Stimulated activated CD8-positive, alpha-beta memory T cell treated with anti-CD3 and anti-CD28 coated beads, Interleukin-7, amount 100 ng/mL, for 1 hour (primary cell): ENCODE measurements at places on chromosomes 12 and 14.

GRCh38 chr12:47985596-47986290 lies 18.5 kb downstream of the COL2A1 start:
- no peak for DNase-seq

- no peak for DNase-seq
Measured at GRCh38 chr14:104266631-104267575, 128.5 kb downstream of the KIF26A start.

GRCh38 chr12:110733089-110733715 lies 9.5 kb downstream of the PPP1CC start:
- no peak for DNase-seq

DNA sequence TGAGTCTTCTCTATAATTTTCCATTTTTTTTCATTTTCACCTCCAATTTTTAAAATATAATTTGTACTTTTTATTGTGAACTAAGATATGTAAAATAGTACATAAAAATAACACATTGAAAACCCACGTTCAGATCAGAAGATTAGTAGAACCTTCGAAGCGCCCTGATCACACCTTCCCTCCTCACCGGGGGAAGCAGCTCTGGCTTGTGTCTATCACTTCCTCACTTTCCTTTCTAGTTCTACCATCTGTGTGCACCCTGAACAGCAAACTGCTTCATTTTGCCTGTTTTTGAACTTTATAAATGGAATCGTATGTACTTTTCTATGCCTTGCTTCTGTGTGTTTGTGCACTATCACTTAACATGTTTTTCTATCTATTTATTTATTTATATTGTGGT lies 11.8 kb upstream of the CD27 start:
- no peak for DNase-seq

- DNase-seq: no peak
Measured at GRCh38 chr12:93849946-93850345, 172.8 kb downstream of the CRADD start.

DNA sequence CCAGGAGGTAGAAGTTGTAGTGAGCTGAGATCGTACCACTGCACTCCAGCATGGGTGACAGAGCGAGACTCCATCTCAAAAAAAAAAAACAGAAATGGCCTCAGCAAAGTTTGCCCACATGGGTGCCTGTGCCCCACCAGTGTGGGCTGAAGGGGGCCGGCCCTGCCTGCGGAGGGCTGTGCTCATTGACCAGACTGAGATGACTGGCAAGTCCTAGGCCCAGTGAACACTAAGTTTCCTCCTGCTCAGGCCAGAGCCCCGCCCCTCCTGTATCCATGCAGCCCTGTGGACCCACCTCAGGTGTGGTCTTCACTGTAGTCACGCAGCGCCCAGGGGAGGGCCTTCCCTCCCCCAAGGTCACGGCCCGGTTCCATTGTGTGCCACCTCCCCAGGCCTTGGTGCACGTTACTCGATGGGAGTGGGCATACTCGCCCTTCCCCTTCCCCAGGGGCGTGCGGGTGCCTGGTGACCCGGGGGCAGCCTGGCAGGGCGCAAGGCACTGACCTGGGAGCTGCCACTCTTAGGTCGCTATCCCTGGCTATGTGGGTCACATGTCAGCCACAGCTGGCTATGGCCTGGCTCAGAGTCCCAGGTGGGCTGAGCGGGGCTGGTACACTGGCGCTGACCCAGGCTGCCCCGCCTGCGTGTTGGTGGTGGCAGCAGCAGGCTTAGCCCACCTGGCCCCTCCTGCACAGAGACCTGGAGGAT lies 16.1 kb downstream of the INF2 start:
- no peak for DNase-seq

DNA sequence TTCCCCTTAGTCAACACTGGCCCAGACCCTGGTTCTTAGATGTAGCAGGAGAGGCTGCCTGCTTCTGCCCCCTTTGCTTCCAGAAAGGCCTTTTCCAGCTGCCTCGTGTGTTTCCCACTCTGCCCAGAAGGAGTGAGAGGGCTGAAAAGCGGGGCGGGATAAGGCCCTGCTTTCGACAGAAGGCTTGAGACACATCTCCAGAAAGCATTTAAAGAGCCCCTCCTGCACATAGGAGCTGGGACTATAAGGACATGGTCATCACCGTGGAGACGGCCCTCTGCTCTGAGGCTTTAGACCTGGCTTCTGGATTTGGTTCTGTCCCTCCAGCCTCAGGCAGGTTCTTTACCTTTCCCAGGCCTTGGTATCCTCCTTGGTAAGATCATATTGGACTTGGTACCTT lies 11.9 kb downstream of the CALM1 start:
- no peak for DNase-seq

GRCh38 chr14:74301594-74302151 lies 1.1 kb downstream of the ABCD4 start:
- DNase-seq: no peak

- DNase-seq: no peak
Measured at GRCh38 chr12:47990351-47991105, 13.7 kb downstream of the COL2A1 start.

GRCh38 chr12:116077431-116077830 lies 200.1 kb downstream of the MED13L start:
- no peak for DNase-seq

DNA sequence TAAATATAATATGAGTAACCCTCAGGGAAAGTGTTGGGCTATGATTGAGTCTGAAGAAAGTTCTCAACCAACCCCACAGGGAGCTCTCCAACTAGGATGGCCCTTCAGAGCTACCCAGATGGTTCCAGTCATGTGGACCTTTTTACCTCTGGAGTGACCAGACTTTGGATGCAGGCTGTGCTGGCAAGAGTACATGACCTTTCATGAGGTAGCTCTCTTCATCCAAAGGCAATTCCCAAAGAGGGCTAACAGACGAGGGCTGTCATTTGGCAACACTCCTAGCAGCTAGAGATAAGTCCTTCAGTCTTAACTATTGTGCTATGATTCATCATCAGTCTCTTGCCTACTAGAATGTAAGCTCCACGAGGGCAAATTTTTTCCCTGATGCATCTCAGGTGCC lies 75.4 kb downstream of the DUSP6 start:
- DNase-seq: no peak

DNA sequence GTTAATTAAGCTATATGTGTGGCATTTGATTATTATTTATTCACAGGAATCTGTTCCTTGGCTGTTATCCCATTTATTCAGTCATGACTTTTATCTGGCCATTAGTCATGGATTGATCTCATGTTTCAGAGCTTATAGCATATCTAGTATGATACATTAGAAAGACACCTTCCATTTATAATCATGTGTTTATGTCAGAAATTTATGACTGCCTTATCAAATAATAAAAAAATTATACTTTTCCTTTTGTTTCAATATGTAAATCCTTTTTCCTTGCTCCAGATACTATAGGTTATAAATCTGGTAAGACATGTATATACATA lies 248.0 kb upstream of the PDE3A start:
- no peak for DNase-seq

DNA sequence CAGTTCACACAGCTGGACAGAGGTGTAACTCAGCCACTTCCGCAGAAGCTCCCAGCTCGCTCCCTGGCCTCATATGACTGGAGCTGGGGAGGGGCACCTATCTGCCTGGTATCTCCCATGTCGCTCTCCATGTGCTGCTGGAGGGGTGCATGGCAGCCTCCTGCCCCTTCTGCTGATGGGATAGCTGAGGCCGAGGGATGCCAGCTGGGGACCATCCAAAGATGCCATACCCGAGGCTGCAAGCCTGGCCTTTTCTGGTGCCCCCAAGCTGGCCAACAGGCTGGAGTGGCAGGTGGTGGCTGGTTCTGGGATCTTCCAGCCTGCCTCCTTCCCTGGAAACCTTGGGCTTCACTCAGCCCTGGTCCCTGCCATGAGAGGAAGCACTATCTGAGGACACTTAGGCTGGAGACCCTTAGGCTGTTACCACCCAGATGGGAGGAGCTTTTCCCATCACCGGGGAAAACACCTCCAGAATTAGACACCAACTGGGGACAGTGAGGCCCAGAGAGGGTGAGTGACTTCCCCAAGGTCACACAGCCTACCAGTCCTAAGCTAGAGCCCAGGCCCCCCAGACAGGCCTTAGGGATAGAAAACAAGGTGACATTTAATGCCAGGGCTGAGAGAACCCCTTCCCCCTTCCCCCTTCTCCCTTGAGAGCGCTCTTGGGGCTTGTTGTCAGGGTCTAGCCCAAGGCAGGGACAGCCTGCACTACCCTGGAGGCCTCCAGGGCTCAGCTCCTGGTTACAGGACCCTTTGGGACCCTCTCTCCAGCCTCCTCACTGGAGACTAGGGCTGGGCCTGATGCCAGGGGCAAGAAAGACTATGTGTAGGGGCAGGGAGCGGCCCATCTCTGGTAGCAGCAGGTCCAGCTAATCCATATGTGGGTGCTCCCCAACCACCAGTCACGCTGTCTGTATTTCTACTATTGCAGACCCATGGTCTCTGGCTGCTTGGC lies 7.1 kb downstream of the DTX1 start:
- DNase-seq: no peak

DNA sequence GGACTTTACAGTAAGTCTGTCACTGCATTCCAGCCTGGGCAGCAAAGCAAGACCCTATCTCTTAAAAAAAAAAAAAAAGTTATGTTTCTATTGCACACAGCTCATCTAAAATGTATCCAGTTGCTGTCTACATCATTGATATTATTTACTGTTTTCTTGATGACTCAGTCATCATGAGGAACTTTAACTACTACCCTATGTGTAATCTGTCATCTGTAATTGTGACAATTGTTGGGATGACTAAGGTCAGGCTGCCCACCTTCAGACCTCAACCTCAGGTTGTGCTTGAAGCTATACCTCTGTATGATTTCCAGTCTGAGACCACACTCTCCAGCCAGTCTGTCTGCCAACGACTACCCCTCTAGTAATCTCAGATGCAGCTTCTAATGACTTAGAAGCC lies 15.3 kb downstream of the PPP1R13B start:
- DNase-seq: no peak

- DNase-seq: no peak
Measured at GRCh38 chr12:12819221-12819620, 6.1 kb downstream of the DDX47 start.

GRCh38 chr12:123064366-123064765 lies 83.9 kb downstream of the ARL6IP4 start:
- no peak for DNase-seq

- DNase-seq: no peak
Measured at GRCh38 chr12:92717202-92717601, 14.4 kb downstream of the PLEKHG7 start.

DNA sequence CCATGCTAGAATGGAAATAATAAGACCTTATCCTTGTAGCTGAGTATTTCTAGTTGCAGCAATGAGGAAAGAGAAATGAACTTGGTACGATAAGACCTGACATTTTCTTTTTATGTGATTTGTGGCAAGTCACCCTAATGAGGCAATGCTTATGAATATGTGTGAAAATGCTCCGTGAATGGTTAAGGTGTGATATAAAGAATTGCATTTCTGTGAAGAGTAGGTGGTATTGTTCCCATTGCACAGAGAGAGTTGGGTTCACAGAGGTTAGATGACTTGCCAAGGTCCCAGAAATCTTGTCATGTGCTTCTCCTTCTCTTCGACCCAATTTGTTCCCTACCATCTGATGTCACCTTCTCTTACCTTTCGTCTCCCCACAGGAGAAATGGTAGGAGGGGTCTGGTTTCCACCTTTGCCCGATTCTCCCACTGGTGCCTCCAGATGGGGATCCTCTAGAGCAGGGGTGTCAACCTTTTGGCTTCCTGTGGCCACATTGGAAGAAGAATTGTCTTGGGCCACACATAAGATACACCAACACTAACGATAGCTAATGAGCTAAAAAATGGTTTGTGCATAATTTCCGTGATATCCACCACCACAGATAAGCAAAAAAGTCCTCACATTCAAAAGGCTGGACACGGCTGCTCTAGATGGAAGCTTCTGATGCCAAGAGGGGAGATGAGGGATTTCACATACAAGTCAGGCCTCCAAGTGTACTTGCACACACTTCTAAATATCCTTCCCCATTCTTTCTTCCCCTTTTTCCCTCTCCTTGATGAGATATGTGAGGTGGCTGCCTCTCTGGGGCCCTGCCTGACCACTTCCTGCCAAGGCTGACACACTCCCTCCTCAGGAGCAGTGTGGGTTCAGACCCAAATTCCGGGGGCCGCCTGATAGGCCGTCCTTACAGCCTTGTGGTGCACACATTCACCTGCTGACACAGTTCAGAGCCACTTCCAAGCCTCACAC lies 96.1 kb downstream of the PLXNC1 start:
- peak; percentile 8 for DNase-seq

- no peak for DNase-seq
Measured at GRCh38 chr14:103518422-103519042, 4.1 kb downstream of the CKB start.

DNA sequence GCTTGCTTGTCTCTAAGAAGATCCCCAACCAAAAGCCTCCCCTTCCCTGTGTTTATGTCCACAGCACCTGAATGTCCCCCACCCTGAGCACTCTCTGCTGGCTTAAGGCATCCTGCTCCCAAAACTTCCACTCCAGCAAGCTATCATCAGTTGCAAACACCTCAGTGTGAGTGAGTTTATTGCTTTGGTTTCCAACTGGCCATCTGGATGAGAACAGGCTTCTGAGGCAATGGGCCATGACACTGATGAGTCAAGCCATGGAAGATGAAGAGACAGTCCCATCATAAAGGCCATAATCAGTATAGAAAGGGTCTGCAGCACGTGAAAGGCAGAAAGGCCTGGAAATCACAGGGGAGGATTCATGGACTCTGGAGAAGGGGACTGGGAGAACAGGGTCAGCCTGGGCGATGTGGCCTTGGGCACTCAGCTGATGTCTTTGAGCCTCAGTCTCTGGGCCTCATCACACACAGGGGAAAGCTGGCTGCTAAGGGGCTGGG lies 12.8 kb downstream of the CMKLR1 start:
- no peak for DNase-seq

- no peak for DNase-seq
Measured at GRCh38 chr14:53010193-53011040, 59.6 kb upstream of the FERMT2 start.

DNA sequence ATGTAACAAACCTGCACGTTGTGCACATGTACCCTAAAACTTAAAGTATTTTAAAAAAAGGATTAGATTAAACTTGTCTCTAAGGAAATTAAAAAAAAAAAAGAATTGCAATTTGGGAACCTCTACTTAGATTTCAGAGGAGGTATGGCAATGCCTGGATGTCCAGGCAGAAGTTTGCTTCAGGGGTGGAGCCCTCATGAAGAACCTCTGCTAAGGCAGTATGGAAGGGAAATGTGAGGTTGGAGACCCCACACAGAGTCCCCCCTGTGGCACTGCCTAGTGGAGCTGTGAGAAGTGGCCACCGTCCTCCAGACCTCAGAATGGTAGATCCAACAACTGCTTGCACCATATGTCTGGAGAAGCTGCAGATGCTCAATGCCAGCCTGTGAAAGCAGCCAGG lies 279.6 kb upstream of the CCDC196 start:
- no peak for DNase-seq

- DNase-seq: no peak
Measured at GRCh38 chr12:106291342-106291741, 11.2 kb upstream of the TCP11L2 start.
